ENCODE measurements at places on chromosomes 2 and 18. TPM values are rescaled to one million over a fixed set of nuclear protein-coding genes. Genes with fewer than 3 reads are reported as not detected.

- DNase-seq = no peak
These were observed 1257.0 kb upstream of the GYPC start for GRCh38 chr2:125398738-125399524.

DNA sequence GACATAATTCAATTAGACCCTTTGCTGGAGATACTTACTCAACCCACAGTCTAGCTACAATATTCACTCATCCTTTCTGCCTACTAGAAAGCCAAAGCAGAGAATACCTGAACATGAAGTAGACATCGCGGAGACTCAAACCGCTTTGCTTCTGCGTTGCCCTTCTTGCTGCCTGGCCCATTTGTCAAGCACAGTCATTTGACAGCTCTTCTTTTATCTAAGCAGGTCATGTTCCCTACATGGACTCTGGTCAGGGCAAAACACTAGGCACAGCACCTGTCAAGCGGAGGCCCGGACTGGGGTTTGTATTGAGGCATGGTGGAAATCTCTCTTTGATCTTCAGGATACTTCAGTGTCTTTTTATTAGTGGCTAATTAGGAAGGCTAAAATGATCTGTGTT, 89.7 kb downstream of the FARSB start:
- DNase-seq = no peak

- DNase-seq = no peak
These were observed 623.2 kb upstream of the ID2 start for GRCh38 chr2:8058652-8059051.

GRCh38 chr2:3222636-3223035, 155.0 kb downstream of the EIPR1 start:
- no peak for DNase-seq

- no peak for DNase-seq
These were observed 51.2 kb downstream of the LIMS1 start for GRCh38 chr2:108585436-108585835.

GRCh38 chr18:58221060-58221725, 177.2 kb downstream of the NEDD4L start:
- DNase-seq = no peak

DNA sequence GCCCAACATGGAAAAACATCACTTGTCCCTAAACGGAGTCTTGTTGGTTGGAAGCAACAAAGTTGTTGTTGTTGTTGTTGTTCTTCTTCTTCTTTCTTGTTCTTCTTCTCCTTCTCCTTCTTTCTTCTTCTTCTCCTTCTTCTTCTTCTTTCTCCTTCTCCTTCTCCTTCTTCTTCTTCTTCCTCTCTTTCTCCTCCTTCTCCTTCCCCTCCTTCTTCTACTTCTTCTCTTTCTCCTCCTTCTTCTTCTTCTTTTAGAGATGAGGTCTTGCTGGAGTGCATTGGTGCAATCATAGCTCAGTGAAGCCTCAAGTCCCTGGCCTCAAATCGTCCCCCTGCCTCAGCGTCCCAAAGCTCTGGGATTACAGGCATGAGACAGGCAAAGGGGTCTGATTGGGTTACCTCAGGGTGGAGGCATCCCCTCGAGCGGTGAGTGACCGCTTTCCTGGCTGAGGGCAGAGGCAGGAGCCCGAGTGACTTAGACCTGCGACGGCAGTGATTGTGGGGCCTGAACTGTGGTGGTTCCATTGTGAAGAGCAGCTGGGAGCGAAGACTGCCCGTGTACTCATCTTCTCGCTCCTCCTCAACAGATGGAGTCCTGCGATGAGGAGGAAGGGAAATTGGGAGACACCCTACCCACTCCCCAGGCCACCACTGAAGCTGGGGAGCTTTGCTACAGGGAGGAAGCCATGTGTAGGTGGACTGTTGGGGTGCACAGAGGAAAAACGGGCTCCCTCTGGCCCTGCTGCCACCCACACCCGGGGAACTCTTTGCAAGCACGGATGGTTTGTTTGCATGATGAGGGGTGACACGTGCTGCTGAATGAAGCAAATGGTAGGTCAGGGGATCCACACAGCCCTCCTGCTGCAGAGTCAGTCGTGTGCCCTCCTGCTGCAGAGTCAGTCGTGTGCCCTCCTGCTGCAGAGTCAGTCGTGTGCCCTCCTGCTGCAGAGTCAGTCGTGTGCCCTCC, 7.0 kb upstream of the PER2 start:
- no peak for DNase-seq

GRCh38 chr2:117067900-117068299, 746.6 kb upstream of the DDX18 start:
- no peak for DNase-seq

GRCh38 chr2:10504370-10504993, 56.4 kb upstream of the ODC1 start:
- no peak for DNase-seq

DNA sequence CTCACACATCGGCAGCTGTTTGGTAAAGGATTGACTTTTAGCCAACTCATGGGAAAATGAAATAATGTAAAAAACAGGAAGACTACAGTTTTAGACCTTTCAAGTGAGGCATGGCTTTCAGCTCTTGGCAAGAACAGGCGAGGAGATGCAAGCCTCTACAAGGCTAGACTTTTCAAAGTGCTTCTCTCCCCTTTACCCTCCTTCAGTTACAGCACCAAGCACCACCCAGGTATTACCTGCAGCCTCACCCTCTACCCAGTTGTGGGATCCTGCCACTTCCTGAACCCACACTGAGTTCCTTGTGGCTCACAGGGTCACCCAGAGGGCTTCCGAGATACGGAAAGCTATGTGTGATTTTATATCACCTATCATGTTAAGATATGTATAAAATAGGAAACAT, 14.7 kb downstream of the UGT1A10 start:
- DNase-seq = no peak

DNA sequence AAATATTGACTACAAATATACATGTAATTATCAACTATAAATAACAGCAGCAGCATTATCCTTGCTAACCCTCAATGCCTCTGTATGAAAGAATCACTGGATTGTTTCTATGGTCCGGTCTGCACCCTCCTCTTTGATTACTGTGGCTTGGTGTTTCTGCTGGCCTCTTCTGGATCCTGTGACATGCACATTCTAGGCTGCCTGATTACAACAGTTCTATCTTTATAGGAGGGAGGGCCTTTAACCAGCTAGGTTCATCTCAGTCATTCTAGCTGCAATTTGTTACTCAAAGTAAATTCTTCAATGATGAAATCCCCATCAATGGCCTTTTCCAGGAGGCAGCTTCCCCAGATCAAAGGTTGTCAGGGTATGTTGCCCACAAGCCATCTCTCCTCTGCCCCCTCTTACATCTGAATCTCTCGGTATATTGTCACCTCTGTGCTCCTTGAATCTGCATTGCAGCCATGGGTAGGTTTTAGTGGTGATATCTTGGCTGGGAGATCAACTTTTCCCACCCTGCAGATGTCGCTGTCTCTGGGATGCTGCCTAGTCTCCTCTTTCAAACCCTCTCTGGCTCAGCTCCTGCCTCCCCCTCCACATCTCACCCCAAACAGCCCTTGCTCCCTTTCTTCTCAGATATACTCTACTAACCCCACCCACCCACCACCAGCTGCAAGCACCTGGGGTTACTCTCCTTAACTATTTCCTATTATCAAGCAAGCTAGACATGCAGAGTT, 106.2 kb upstream of the BZW1 start:
- DNase-seq = peak; percentile 53

DNA sequence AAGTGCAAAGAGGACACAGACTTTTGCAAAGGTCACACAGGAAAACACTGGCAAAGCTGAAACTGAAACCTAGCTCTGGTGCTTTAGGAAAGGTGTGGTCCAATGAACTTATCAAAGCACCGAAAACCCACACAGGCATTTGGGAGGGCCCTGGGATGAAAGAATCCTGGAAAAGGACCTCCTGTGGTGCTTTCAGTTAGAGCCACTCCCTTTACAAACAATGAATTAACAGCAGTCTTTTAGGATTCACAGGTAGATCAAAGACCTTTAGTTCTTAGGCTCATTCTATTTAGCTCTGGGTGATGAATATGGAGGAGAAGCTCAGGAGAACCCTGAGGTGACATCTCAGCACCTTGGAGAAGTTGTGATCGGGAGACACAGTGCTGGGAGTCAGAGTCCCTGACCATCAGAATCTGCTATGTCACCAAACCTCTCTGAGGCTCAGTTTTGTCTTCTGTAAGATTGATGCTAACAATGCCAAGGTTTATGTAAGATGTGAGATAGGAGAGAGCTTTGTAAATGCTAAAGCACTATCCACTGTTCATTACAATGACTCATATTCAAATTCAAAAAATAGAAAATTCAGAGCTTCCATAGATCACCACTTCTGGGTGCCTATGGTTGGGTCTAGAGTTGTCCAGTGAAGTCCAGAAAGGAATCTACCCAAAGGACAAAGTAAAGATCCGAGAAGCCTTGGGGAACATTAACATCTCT, 39.3 kb downstream of the VSNL1 start:
- DNase-seq = no peak

GRCh38 chr18:78418379-78418778, 561.2 kb upstream of the SALL3 start:
- DNase-seq = no peak

DNA sequence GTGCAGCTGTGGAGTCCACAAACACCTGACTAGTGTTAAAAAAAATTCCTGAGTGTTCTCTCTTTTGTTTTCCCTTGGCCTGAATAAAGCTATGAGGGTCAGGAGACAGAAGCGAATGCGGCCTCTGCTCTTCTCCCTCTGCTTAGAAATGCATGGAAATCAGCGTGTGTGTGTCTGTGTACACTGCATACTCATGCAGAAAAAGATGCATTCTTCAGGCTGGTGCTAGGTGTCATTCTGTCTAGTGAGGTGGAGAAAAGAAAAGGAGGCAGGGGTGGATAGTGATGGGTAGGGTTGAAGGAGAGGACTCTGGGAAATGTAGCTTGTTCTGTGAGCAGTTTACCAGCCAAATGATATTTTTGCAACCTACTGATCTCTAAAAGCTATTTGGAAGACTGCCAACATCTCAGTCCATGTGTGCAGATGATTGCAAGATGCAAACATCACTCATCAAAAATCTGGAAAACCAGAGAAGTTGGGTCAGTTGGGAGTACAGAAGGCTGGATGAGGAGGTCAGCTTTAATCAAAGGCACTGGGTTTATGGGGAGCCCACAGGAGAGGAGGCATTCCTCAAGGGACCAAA, 177.7 kb downstream of the INSIG2 start:
- no peak for DNase-seq

DNA sequence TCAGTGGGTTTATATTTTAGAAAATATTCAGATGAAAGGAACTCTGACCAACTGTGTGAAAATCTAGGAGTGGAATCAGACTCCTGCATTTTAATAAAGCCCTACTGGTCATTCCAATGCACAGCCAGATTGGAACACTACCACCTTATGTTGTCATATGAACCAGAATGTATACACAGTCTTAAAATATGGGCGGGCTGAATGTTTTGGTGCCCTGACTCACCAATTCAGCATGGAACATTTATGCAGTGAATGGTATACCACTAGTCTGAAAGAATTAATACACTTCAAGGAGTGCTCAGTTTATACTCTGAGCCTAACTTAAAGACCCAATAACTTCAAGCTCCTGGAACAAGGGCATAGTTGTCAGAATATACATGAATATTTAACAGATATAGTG, 280.9 kb upstream of the TCF4 start:
- DNase-seq = no peak

DNA sequence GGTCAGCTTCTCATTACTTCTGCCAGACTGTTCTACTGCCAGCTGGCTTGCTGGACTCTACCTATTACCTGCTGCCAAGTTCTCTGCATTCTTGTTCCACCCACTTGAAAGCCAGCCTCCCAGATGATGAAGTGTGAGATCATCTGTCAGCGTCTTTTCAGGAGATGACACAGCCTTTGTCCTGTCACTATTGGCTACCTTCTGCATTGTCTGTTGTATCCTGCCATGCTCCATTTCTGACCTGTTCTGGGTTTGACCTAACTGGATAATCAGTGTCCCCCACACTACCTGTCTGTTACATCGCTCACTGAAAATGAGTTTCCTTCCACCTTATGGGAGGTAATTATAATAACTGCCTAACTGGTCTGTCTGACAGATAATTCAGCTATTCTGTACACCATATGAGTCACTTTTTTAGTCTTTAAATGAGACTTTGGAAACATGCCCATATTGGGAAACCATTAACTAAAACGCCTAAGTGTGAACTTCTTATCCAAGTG, 520.6 kb downstream of the METTL4 start:
- DNase-seq = no peak

GRCh38 chr2:232385660-232386489, 7.3 kb downstream of the ALPP start:
- no peak for DNase-seq

DNA sequence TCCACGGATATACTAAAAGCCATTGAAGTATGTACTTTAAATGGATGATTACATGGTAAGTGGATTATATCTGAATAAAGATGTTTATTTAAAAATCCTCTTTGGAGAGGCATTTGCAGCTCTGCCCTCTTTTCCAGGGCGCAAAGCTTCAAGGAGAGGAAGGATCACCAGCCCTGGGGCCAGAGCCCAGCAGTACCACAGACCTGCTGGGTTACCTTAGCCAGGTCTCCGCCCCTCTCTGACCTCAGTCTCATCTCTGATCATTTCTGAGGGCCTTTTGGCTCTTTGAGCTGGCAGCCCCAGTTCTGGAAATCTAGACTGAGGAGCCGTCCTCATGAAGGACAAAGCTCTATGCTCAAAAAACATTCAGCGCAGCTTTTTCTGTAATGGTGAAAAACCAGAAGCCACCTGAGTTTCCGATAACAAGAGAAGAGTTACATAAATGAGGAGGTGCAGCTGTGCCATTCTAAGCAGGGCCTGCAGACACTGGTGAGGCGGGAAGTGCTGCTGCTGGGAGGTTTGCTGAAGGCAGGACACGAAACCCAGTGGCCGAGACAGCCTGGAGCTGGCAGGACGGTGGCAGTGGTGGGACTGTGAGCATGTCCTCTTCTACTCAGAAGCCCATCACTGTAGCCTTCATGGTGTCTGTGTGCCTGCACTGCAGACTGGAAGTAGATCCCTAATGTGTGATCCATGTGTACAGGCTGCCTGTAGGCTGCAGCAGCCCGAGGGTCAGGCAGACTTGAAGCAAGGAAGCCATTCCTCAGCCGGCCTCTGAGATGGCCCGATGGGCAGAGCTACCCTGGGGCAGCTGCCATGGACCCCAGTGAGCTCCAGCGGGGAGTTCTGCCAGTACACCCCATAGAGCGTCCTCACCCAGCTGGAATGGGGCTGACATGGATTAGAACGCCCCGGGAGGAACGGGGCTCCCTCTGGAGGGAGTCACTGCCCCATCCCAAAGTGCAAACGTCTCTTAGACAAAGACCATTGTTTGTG, 27.7 kb downstream of the ADRA2B start:
- peak; percentile 15 for DNase-seq

- no peak for DNase-seq
These were observed 29.9 kb upstream of the PDE1A start for GRCh38 chr2:182456784-182457183.

KIF1A gene
- 1,101 TPM for total RNA-seq

SNX17 gene
- 97.1 TPM for total RNA-seq

AKAIN1 gene
- 2.5 TPM for total RNA-seq

MPP4 gene
- total RNA-seq = 1.3 TPM

IL36G gene
- not detected for total RNA-seq

MAP3K19 gene
- total RNA-seq = 0.76 TPM

IL37 gene
- not detected for total RNA-seq

TBC1D8 gene
- total RNA-seq = 16.5 TPM

DLX2 gene
- total RNA-seq = 2.0 TPM

METTL8 gene
- 18.2 TPM for total RNA-seq

BOLL gene
- total RNA-seq = not detected
